Glutamatergic neuron (in vitro differentiated cells): ENCODE measurements at places on chromosomes 16 and 17.
A peak's percentile ranks its signal among the peaks of the same experiment; 100 is the strongest.

DNA sequence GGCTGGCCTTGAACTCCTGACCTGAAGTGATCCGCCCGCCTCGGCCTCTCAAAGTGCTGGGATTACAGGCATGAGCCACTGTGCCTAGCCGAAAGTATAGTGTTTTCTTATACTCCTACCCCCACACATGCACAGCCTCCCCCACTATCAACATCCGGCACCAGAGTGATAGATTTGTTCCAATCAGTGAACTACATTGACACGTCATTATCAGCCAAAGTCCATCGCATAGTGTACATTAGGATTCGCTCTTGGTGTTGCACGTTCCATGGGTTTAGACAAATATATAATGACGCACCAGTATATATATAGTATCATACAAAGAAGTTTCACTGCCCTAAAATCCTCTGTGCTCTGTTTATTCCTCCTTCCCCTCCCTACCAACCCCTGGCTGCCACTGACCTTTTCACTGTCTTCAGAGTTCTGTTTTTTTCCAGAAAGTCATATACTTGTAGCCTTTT lies 11.9 kb upstream of the TM4SF5 start:
- H3K4me3 ChIP-seq: no peak overlapping the region
- no peaks in the 10 kb centered on the region for H3K36me3 ChIP-seq
- no peaks in the 10 kb centered on the region for H3K4me1 ChIP-seq
- DNase-seq: no peak
- H3K27me3 ChIP-seq: peaks cover 2% of the 10 kb centered on the region

DNA sequence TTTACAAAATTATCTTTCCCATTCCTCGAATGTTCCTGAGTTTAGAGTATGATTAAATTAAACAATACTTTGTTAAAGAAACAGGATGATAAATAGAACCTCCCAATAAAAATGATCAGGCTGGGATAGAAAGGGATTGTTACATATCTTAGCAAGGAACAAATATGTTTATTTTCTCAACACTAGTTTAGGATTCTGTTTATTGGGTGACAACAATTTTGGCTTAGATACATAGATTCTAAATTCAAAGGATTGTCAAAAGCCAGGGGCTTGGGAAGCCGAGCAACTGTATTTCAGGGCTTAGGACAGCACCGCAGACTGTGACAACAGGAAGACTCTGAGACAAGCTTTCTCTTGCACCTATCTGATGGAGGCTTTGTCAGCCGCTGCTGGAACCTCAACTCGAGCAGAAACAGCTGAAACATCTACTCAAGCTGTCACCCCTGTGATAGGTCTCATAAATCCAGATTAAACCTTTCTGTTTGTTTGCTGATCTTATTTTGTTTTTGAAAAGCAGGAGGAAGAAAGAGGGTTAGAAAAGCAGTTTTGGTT lies 562.8 kb upstream of the ZFHX3 start:
- no peak for DNase-seq
- no peaks in the 10 kb centered on the region for H3K36me3 ChIP-seq

DNA sequence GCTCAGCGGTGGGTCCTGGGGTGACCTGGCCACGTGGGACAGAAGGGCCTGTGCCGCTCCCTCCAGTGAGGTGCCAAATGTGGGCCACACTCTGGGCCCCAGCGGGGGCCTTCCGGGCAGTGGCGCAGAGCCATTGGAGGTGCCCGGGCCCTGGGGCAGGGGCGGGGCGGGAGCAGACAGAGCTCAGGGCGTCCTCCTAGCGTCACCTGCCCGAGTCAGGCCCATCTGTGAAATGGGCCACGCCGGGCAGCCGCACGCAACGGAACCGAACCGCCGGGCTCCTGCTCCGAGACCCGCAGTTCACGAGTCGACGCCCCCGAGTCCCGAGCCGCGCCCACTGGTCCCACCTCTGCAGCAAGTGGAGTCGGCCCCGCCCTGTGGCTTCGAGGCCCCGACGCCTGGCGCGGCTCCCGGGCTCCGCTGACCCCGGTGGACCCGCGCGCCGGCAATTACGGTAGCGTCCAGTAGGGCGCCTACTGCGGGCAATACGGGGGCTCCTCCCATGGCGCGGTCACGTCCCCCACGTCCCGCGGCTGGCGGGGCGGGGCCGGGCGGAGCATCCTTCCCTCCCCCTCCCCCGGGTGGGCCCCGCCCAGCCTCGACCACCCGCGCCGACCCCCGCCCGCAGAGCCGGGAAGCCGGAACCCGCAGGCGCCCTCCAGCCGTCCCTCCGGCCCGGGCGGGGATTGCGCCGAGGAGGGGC lies 1.9 kb downstream of the SLC16A3 start:
- H3K4me1 ChIP-seq: peaks cover 2% of the 10 kb centered on the region
- no peaks in the 10 kb centered on the region for H3K36me3 ChIP-seq
- DNase-seq: peak; percentile 83
- H3K27me3 ChIP-seq: peaks cover 4% of the 10 kb centered on the region

GRCh38 chr17:49132699-49133364 lies at the start of gene B4GALNT2:
TSS of gene B4GALNT2 (plus strand) at chr17:49132769. CDS start at chr17:49132793, 24 bp downstream.
- peak within 1 kb of the TSS; percentile 83 for H3K4me3 ChIP-seq
- peaks cover 14% of the 10 kb centered on the region for H3K36me3 ChIP-seq
- peaks cover 8% of the 10 kb centered on the region for H3K27me3 ChIP-seq
- peak within 1 kb of the TSS; percentile 11 for H3K27ac ChIP-seq
- peak; percentile 35 for DNase-seq
- H3K4me1 ChIP-seq: no peaks in the 10 kb centered on the region

- peaks cover 7% of the 10 kb centered on the region for H3K27me3 ChIP-seq
- peak overlapping the region; percentile 57 for H3K4me3 ChIP-seq
- no peak for DNase-seq
- H3K4me1 ChIP-seq: no peaks in the 10 kb centered on the region
- H3K36me3 ChIP-seq: peaks cover 6% of the 10 kb centered on the region
- H3K27ac ChIP-seq: no peak overlapping the region
Observed at GRCh38 chr17:35089586-35090296, 26.2 kb upstream of the RFFL start.

GRCh38 chr17:17352836-17353624 lies 49.9 kb downstream of the NT5M start:
- no peak overlapping the region for H3K27ac ChIP-seq
- no peak overlapping the region for H3K4me3 ChIP-seq
- DNase-seq: no peak
- H3K4me1 ChIP-seq: peaks cover 18% of the 10 kb centered on the region
- no peaks in the 10 kb centered on the region for H3K36me3 ChIP-seq
- H3K27me3 ChIP-seq: peaks cover 6% of the 10 kb centered on the region

- no peaks in the 10 kb centered on the region for H3K27me3 ChIP-seq
- H3K4me1 ChIP-seq: no peaks in the 10 kb centered on the region
- no peak for DNase-seq
- no peak overlapping the region for H3K4me3 ChIP-seq
- H3K36me3 ChIP-seq: no peaks in the 10 kb centered on the region
- H3K27ac ChIP-seq: no peak overlapping the region
Observed at GRCh38 chr17:34740565-34741520, 161.5 kb downstream of the TMEM132E start.

DNA sequence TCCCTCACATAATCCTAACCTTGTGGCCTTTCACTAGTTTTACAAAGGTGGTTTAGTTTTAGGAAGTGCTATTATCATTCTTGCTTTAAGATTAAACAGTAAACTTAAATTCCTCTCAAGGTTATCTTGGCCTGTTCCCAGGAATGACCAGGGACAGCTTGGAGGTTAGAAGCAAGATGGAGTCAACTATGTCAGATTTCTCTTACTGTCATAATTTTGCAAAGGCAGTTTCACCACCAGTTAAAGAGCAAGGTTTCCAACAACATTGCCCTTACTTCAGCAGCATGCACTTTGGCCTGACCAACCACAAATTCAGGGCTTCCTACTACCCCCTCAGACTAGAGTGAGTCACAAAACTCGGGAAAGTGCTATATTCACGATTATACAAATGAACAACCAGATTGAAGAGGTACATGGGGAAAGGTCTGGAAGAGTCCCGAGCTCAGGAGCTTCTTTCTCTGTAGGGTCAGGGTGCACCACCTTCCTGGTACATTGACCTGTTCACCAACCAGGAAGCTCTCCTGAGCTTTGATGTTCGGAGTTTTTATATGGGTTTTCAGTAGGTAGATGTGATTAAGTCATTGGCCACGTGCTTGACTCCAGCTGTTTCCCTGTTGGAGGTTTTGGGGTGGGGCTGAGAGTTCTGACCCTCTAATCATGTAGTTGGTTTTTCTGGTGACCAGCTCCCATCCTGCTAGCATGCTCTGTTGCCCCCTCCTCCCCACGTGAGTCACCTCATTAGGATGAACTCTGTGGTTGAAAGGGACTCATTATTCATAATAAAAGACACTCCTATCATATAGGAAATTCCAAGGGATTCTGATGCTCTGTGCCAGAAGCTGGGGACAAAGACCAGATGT lies 19.4 kb downstream of the RHOT1 start:
- peaks cover 2% of the 10 kb centered on the region for H3K27me3 ChIP-seq
- H3K4me1 ChIP-seq: no peaks in the 10 kb centered on the region
- DNase-seq: no peak
- H3K27ac ChIP-seq: no peak overlapping the region
- peaks cover 17% of the 10 kb centered on the region for H3K36me3 ChIP-seq

- H3K4me3 ChIP-seq: no peak overlapping the region
- no peaks in the 10 kb centered on the region for H3K36me3 ChIP-seq
- no peaks in the 10 kb centered on the region for H3K27me3 ChIP-seq
- DNase-seq: no peak
- no peak overlapping the region for H3K27ac ChIP-seq
Observed at GRCh38 chr16:17416461-17417311, 54.1 kb downstream of the XYLT1 start.

- DNase-seq: peak; percentile 76
- H3K36me3 ChIP-seq: no peaks in the 10 kb centered on the region
- H3K4me1 ChIP-seq: no peaks in the 10 kb centered on the region
- peaks cover 5% of the 10 kb centered on the region for H3K27me3 ChIP-seq
- no peak overlapping the region for H3K27ac ChIP-seq
Observed at GRCh38 chr16:24499193-24499814, 40.1 kb upstream of the RBBP6 start.

DNA sequence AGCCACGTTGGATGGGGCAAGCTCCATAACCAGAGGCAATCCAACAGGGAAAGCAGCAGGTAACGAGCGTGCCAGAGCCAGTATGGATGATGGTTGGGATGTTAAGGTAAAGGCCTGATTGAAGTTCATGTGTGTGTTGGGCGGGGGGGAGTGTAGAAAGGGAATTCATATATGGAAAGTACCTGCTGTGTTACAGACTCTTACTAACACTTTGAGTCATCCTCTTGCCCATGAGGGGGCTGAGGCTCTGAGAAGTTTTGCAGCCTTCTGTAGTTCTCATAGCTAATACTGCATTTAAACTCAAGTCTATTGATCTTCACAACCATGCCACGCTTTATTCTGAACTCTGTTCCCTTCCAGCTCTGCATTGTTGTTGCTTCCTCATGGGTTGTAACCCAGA lies 28.5 kb downstream of the SYCE1L start:
- peaks cover 3% of the 10 kb centered on the region for H3K4me1 ChIP-seq
- no peaks in the 10 kb centered on the region for H3K27me3 ChIP-seq
- no peak overlapping the region for H3K4me3 ChIP-seq
- peaks cover 6% of the 10 kb centered on the region for H3K36me3 ChIP-seq
- DNase-seq: no peak

DNA sequence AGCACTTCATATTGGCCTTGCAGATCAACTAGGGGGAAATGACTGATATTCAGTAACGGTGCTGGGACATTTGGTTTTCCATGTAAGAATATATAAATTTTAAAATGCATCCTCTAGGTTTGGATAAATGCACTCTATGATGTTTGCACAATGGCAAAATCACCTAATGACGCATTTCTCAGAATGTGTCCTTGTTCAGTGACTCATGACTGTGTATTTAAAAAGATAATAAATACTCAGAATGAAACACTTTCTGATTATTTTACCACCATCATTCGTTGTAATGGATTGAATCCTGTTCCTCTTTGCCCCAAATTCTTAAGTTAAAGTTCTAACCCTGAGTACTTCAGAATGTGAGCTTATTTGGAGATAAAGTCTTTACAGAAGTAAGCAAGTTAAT lies 17.2 kb upstream of the ADGRG1 start:
- H3K4me3 ChIP-seq: no peak overlapping the region
- no peak for DNase-seq
- H3K27ac ChIP-seq: peak overlapping the region; percentile 46
- peaks cover 20% of the 10 kb centered on the region for H3K4me1 ChIP-seq
- H3K36me3 ChIP-seq: no peaks in the 10 kb centered on the region

- peak overlapping the region; percentile 56 for H3K27ac ChIP-seq
- peaks cover 6% of the 10 kb centered on the region for H3K4me1 ChIP-seq
- no peak for DNase-seq
- no peak overlapping the region for H3K4me3 ChIP-seq
Observed at GRCh38 chr16:2450535-2450934, 9.4 kb upstream of the TEDC2 start.

GRCh38 chr16:25140459-25140858 lies 28.9 kb downstream of the LCMT1 start:
- H3K36me3 ChIP-seq: no peaks in the 10 kb centered on the region
- H3K4me1 ChIP-seq: no peaks in the 10 kb centered on the region
- H3K27me3 ChIP-seq: peaks cover 1% of the 10 kb centered on the region
- no peak for DNase-seq
- no peak overlapping the region for H3K27ac ChIP-seq

DNA sequence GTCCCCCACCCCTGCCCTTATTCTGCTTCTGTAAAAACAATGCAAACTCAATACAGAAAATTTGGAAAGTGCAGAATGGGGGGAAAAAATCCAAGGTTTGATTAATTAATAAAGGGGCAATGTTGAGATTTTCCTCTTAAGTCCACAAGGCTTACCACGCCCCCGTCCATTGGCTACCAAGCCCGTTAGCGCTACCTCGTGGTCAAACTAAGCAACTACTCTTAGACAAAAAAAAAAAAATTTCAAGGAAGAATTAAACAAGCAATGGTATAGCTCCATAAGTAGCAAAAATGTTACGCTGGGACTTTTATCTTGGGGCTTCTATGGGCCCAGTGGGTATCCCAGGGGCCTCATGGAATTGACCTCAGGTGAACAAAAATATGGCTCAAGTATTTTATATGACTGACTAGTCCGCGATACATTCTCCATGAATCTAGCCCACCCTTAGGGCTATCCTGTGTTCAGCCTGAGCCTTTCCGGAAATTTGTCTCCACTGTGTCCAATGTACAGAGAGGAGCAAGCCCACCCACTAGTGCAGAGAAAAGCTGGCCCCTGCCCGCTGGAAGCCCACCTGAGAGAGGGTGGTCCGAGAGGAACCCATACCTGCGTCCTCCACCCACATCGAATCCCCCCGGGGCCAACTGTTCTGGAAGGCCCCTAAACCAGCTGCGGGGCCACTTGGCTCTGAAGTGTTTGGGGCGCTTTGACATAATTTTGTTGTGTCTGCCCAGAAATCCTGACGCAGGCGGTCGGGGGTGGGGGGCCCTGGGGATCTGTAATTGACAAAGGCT lies 19.1 kb upstream of the TEX2 start:
- peaks cover 3% of the 10 kb centered on the region for H3K4me1 ChIP-seq
- H3K36me3 ChIP-seq: no peaks in the 10 kb centered on the region
- no peaks in the 10 kb centered on the region for H3K27me3 ChIP-seq
- H3K27ac ChIP-seq: no peak overlapping the region
- no peak overlapping the region for H3K4me3 ChIP-seq
